KBM-7 (cell line): ENCODE measurements at places on chromosomes 2 and 18.

GRCh38 chr18:50594942-50595341 is 35.1 kb downstream of the MAPK4 start:
- no peak for DNase-seq

DNA sequence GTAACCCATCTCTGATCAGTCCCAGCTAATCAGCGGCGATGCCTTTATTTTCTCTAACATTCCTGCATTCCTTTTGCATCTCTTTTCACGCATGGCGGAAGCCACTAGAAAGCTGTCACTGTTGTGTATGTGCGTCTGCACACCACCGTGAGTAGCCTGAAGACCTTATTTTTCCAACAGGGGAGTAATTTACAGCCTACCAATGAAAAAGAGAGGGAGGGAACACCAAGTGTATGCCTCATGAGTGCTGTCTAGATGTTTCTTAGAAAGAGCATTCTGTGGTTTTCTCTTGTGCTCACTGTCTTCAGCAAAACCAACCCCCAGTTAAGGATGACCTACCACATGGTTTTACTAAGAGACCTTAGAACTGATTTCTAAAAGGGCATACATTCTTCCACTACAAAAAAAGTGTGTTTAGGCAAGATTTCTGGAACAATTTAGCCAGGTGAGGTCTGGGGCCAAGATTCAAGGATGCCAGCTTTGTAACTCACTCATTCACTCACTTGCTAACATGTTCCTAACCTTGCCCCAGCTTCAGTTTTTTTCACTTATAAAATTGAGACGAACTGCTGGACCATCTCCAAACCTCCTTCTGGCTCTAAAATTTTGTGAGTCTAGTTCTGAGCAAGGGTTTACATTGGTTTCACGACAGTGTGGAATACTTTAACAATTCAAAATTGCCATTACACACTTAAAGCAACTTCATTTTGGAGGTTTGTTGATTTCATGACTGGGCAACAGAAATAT is 51.4 kb downstream of the BCL2 start:
- peak; percentile 47 for DNase-seq

DNA sequence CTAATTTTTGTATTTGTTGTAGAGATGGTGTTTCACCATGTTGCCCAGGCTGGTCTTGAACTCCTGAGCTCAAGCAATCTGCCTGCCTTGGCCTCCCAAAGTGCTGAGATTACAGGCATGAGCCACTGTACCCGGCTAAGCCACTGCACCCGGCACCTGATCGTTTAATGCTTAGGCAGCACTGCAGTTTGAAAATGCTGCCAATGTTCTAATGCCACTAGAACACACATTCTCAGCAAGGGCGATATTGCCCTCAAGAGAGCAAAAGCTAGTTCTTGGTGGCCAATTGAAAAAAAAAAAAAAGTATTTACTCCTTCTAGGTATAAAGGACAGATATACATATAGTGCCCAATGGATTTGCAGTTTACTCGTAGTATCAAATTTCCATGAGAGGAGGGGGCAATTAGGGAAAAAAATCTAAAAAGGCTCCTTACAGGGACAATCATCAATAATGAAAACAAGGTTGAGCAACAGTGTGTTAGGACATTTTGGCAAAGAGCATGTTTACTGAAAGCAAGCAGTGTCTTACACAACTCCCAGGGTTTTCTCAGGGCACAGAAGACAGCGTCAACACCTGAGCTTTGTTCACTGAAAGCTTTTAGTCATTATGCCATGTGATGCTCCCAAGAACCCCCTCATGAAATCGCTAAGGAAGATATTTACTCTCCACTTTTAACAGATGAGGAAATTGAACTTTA is 199.9 kb upstream of the PKDCC start:
- no peak for DNase-seq

- no peak for DNase-seq
These were observed 28.6 kb downstream of the DNMT3A start for GRCh38 chr2:25312958-25313710.

DNA sequence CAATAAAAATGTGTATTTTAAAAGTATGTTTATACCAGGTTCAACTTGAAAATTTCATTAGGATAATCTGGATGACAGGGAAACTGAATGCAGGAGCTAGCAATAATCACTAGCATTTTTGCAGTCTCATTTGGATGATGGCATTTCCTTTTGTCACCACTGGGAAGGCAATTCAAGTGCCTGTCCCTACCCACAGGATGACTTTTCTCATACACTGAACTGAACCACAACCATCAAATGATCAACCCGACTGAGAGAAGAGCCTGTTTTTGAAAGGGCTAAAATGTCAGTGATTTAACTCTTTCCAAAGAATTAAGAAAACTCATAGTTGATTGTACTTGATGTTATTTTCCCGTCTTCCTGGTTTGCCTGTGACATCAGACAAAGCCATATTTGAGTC is 115.0 kb downstream of the FAM124B start:
- peak; percentile 19 for DNase-seq

GRCh38 chr2:157182834-157183396 is 74.6 kb upstream of the GALNT5 start:
- DNase-seq = no peak

- peak; percentile 90 for DNase-seq
These were observed 187.8 kb upstream of the SIX3 start for GRCh38 chr2:44753552-44754285.

- DNase-seq = no peak
These were observed 329.1 kb downstream of the SETBP1 start for GRCh38 chr18:45009756-45010155.

- DNase-seq = no peak
These were observed 19.7 kb downstream of the TYMS start for GRCh38 chr18:677145-677544.

DNA sequence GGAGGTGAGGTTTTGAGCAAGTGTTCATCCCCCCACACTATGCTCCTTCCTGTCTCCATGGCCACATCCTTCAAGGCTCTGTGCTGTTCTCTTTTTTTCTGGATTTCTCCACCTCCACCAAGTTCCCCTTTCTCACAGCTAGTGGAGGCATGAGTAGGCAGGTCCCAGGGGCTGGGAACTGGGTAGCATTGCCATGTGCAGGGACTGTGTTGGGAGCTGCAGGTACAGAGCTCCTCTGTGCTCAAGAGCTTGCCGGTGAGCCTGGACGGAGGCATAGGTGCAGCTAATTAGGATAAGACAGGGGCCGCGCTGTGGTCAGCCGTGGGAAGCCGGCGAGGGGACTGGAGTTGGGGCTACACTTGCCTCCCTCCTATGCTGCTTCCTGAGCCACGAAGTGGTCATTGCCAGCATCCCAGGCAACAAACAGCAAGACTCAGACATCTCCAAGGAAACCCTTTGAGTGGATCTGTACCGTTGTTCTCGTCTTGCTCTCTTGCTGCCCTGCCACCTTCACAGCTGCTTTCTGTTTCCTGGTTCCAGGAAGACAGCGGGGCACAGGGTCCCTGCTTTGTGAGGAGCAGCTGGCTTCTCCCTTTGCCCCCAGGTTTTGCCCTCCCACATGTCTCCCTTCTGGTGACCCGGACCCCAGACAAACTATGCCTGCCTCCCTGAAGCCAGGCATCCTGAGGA is 36.9 kb downstream of the ATOH8 start:
- peak; percentile 87 for DNase-seq

DNA sequence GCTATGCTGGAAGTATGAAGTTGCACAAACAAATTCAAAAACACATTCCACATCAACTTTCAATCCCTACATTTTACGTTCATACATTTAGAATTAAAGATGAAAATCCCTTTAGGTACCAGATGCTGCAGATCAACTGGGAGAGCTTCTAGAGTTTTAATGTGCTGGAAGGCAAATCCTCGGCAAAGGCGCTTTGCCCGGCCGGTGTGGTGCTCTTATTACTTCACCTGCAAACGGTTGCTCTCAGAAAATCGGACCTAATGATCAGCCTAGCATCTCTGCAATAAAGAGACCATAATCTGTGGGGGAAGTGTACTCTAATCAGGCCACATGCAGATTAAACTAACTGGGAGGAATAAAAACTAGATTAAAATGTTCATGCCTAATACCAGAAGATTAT is 513.8 kb downstream of the ZEB2 start:
- no peak for DNase-seq

GRCh38 chr2:45614330-45614729 is 3.3 kb upstream of the SRBD1 start:
- no peak for DNase-seq

DNA sequence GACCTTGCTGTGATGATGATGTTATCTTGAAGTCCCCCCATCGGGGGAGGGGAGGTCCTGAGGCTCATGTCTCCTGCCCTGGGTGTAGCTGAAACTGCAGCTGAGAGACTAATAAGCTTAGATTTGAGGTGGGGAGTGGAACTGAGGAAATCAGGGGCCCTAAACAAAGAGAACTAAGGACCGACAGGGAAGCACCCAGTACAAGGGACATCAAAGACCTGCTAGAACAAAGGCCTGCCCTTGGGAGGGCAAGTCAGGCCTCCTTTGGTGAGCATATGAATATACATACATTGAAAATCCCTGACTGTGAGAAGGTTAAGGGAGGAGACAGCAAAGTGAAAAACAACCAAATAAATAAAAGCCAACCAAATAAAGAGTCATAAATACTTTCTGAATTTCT is 1132.5 kb upstream of the CELF4 start:
- DNase-seq = no peak

GRCh38 chr2:166090908-166091307 is 36.9 kb downstream of the SCN1A start:
- no peak for DNase-seq

- no peak for DNase-seq
These were observed 11.3 kb upstream of the TMSB10 start for GRCh38 chr2:84894131-84894586.

GRCh38 chr18:57002627-57003026 is 144.3 kb upstream of the BOD1L2 start:
- DNase-seq = no peak

GRCh38 chr18:24875777-24876176 is 415.3 kb downstream of the HRH4 start:
- no peak for DNase-seq

DNA sequence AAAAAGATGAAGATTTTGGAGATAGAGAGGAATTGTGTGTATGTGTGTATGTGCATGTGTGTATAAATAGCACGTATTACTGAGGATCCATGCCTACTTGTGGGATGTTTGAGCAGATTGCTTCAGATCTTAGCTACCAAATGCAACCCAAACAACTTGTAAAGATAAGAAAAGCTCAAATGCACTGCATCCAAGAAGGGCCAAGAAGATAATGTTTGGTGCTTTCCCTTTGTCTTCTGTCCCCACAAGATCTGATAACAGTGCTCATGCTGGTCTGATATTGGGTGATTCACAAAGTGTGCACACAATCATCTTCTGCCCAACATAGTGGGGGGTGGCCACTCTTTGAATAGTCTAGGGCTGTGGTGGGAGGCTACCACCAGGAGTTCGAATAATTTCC is 284.8 kb upstream of the CYRIA start:
- no peak for DNase-seq

DNA sequence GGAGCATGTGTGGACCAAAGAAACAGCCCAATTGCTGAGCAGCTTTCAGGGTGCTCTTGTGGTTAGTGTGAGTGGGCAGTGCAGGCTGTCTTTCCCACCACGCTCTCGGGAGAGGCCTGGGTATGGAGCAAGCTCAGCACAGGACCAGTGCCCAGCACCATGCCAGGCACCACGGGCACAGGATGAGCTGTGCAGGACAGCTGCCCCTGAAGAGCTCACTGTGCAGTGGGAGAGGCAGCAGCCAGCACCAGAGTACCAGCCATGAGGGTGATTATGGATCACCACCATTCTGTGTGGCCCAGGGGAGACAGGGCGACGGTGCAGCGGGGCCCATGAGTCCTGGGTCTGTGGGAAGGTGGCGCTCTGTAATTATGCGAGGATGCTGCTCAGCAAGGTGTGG is 29.7 kb upstream of the FAHD2A start:
- no peak for DNase-seq

GRCh38 chr18:38526922-38527321 is 961.3 kb upstream of the CELF4 start:
- no peak for DNase-seq

DNA sequence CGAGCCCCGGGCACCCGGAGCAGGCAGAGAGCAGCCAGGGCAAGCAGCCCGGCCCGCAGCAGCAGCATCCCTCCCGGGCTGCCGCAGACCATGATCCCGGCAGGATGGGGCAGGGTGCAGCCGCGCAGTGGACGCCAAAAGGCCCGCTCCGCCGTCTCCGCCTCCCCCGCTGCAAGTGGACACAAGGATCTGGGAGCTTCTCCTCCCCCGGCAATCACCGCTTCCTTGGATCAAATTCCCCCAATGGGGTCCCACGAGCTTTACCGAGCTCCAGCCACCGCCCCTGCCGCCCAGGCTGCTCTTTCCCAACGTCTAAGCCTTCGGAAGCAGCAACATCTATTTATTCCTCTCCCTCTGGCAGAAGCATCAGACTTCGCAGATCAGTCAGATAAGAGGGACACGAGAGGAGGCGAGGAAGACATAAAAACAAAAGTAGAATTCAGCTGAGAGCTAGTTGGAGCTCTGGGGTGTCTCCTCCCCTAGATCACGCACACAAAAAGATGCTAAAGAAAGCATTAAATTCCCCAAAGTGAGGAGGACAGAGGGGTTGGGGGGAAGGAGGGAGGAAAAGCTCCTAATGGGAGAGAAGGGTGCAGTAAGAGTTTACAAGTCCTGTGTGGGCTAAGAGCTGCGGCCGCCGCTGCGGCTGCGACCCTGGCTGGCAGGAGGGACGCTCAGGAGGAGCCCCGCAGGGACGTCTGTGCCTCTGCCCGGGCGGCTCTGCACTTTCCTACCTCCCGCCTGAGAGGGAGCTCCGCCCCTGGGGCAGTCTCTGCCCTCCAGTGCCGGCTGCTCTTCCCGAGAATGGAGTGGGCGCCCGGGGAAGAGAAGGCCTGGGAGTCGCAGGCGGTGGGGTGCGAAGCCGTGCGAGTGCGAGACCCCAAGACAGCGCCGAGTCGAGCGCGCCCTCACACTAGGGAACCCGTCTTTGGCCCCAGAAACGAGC is at the start of gene FRZB:
Gene FRZB, minus strand, starts transcription at position 177 of the 946 bp plus-strand sequence. Its CDS starts 85 bp downstream, at position 92.
- no peak for DNase-seq

DNA sequence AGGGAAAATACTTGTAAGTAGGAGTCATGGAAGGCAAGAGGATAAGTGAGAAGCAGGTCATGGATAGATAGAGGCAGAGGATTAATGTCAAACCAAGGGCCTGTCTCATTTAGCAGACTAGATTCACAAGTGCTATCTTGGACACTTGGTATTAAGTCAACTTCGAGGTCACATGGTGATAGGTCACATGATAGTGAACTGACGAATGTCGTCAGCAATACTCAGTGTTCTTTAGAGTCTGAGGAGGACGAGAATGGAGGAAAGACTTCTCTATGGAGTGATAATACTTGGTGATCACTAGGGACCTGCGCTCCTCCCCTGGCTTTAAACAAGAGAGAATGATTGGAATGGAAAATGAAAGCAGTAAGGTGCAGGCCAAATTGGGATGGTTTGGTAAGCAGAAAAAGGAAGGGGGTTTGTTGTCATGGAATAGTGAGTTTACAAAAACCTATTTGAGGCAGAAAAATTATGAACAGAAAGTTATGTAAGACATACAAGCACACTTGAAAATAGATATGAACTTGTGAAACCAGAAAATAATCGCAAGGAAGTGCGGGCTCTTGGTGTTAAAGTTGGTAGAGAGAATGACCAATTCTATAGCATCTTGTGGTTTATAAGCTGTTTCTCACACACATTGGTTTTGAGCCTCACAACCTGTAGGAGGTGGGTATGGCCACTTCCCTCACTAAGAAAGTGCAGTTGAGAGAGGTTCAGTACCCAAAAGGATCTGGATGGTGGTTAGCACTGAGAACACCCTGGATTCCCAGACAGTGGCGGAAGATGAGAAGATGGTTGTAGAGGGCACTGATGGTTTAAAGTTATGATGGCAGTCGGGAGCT is 141.5 kb downstream of the WDSUB1 start:
- DNase-seq = no peak

- peak; percentile 12 for DNase-seq
These were observed 116.6 kb upstream of the FAM136A start for GRCh38 chr2:70418514-70418913.

- no peak for DNase-seq
These were observed 124.9 kb downstream of the ALK start for GRCh38 chr2:29796446-29796845.
